Osteoblast (primary cell): ENCODE measurements at places on chromosomes 4 and X.

GRCh38 chr4:163736876-163737275 lies 242.4 kb downstream of the TMA16 start:
- no peak for DNase-seq
- H3K4me3 ChIP-seq = no peak overlapping the region
- no peak overlapping the region for H3K27ac ChIP-seq
- no peaks in the 10 kb centered on the region for H3K36me3 ChIP-seq

DNA sequence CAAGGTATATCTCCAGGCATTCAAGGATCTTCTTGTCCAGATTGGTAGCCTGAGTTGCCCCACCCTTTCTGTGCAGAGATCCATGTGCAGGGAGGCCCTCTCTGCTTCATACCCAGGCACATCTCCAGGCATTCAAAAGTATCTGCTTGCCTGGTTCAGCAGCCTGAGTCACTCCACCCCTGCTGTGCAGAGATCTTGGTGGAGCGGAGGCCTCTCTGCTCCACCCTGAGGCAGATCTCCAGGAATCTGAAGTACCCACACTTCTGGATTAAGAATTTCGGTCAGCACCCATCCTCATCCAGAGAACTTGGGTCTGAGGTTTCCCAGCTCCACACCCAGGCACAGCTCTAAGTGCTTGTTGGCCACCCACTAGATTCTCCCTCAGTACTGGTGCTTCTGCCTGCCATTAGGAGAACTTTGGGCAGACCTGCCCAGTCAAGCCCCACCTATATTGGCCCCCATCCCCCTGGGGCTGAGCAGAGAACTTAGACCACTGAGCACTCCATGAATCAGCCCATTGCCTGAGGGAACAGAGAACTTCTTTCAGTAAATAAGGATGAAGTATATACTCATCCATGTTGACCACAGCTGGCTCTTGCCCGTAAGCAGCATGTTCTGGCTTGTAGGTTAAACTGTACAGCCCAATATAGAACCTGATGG lies 199.5 kb upstream of the ZCCHC13 start:
- peak; percentile 92 for DNase-seq
- no peaks in the 10 kb centered on the region for H3K4me1 ChIP-seq
- H3K36me3 ChIP-seq = no peaks in the 10 kb centered on the region
- no peaks in the 10 kb centered on the region for H3K27me3 ChIP-seq

- H3K27me3 ChIP-seq = no peaks in the 10 kb centered on the region
- peaks cover 39% of the 10 kb centered on the region for H3K4me1 ChIP-seq
- H3K36me3 ChIP-seq = no peaks in the 10 kb centered on the region
- H3K27ac ChIP-seq = no peak overlapping the region
- H3K4me3 ChIP-seq = no peak overlapping the region
- no peak for DNase-seq
Measured at GRCh38 chr4:87105101-87105845, 115.1 kb downstream of the KLHL8 start.

DNA sequence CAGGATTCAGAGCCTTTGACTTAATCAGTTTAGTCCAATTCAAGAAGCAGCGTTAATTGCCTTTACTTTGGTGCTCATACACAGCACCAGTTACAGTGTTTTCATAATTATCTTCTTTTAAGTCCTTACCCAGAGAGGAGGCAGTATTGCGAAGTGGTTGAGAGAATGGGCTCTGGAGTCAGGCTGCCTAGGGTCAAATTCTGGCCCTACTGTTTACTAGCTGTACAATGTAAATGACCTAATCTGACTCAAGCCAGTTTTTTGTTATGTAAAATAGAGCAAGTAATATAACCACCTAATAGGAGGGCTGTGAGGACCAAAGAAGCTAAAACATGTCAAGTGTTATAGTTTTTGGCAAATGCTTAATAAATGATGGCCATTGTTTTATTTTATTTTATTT lies 27.6 kb downstream of the WDR44 start:
- H3K27me3 ChIP-seq = no peaks in the 10 kb centered on the region
- no peak overlapping the region for H3K4me3 ChIP-seq
- DNase-seq = no peak
- H3K36me3 ChIP-seq = no peaks in the 10 kb centered on the region

GRCh38 chr4:27442146-27442545 lies 581.5 kb downstream of the STIM2 start:
- H3K4me3 ChIP-seq = no peak overlapping the region
- no peak for DNase-seq
- H3K36me3 ChIP-seq = no peaks in the 10 kb centered on the region
- H3K27ac ChIP-seq = no peak overlapping the region
- H3K4me1 ChIP-seq = no peaks in the 10 kb centered on the region
